ENCODE measurements at places on chromosomes 12 and 14.

DNA sequence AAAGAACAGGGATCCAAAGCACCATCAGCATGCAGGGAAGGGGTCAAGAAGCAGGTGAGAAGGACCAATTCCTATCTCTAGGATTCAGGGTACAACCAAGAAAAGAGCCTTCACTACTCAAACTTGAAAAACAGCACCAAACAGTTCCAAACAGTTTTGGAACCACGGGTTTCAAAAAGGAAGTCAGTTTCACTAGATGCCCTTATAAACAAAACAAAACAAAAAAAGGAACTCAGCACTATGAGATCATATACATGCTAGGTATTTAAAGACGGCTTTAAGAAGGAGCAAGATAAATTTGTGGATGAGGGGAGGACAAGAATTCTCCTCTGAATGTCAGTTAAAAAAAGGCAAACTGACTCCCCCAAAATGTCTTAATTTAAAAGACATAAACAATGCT, 6.0 kb downstream of the INSM2 start:
- ATAC-seq, result no peak

- ATAC-seq, result no peak
Observed at GRCh38 chr12:76674669-76675315, 89.1 kb upstream of the ZDHHC17 start.

- no peak for ATAC-seq
Observed at GRCh38 chr12:5000204-5000603, 43.5 kb upstream of the KCNA5 start.

- ATAC-seq, result no peak
Observed at GRCh38 chr12:80156306-80156705, 57.0 kb downstream of the OTOGL start.

- ATAC-seq, result no peak
Observed at GRCh38 chr14:73459959-73460358, 1.6 kb upstream of the NUMB start.
